Naive thymus-derived CD8-positive, alpha-beta T cell (primary cell): ENCODE measurements at places on chromosomes 7 and 10. TPM values are rescaled to one million over a fixed set of nuclear protein-coding genes. Genes with fewer than 3 reads are reported as not detected.

Gene SPDYE16
- 0.69 TPM for total RNA-seq

Gene OR6B1
- total RNA-seq = not detected

Gene LRRD1
- total RNA-seq = not detected

Gene SDK1
- total RNA-seq = 0.29 TPM

Gene PNLIP
- not detected for total RNA-seq

GRCh38 chr7:46908770-46909169, 673.1 kb downstream of the TNS3 start:
- no peak overlapping the region for H3K27ac ChIP-seq
- DNase-seq = no peak
- H3K4me3 ChIP-seq = no peak overlapping the region
- H3K36me3 ChIP-seq = no peaks in the 10 kb centered on the region

- H3K27ac ChIP-seq = no peak overlapping the region
- H3K4me1 ChIP-seq = peaks cover 10% of the 10 kb centered on the region
- H3K27me3 ChIP-seq = no peaks in the 10 kb centered on the region
- no peak for DNase-seq
- H3K36me3 ChIP-seq = no peaks in the 10 kb centered on the region
Measured at GRCh38 chr10:70656489-70656888, 15.8 kb upstream of the ADAMTS14 start.

DNA sequence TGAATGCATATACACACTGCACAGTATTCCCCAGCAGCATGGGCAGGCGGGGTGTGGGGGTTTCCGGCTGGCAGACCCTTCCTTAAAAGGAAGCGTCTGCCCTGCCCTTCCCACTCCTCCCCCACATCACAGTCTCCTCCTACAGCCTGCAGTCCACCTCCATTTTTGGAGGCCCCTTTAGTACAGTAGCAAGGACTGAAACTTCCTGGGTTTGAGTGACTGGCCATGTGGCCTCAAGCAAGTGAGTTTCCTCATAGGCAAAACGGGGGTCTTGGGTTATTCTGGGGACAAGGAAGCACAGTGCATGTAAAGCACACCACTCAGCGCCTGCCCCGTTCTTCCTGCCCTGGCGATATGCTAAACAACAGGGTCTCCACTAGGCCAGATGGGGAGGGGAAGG, 62.1 kb upstream of the COL13A1 start:
- H3K4me3 ChIP-seq = no peak overlapping the region
- no peak for DNase-seq
- H3K4me1 ChIP-seq = peaks cover 5% of the 10 kb centered on the region
- peaks cover 6% of the 10 kb centered on the region for H3K27me3 ChIP-seq

GRCh38 chr7:36633377-36633776, 90.9 kb downstream of the AOAH start:
- H3K27ac ChIP-seq = peak overlapping the region; percentile 31
- no peak overlapping the region for H3K4me3 ChIP-seq
- no peak for DNase-seq
- H3K4me1 ChIP-seq = peaks cover 30% of the 10 kb centered on the region
- H3K27me3 ChIP-seq = no peaks in the 10 kb centered on the region

- H3K4me3 ChIP-seq = no peak overlapping the region
- peaks cover 30% of the 10 kb centered on the region for H3K36me3 ChIP-seq
- no peak overlapping the region for H3K27ac ChIP-seq
- DNase-seq = no peak
Measured at GRCh38 chr7:90384433-90384832, 18.8 kb upstream of the CLDN12 start.
